D721Med (cell line): ENCODE measurements at places on chromosomes 1 and 21.

DNA sequence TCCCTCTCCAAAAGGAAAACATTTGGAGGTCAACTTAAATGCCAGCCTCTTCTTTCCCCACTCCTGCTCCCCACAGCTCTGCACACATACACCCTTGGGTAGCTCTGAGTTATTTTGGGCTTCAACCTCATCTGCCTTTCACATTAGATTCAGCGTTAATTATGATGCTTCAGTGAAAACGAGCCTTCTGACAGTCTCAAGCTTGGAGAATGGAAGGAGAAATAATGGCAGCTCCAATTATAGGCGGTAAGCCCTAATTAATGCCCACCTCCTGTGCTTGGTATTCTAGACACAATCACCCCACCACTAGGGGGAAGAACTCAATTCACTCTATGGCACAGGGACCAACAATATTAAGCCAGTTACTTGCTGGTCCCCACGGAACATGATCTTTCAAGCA is 397.9 kb downstream of the BRINP2 start:
- DNase-seq, result no peak

- no peak for DNase-seq
Measured at GRCh38 chr1:119554183-119554582, 47.2 kb downstream of the HSD3B1 start.

DNA sequence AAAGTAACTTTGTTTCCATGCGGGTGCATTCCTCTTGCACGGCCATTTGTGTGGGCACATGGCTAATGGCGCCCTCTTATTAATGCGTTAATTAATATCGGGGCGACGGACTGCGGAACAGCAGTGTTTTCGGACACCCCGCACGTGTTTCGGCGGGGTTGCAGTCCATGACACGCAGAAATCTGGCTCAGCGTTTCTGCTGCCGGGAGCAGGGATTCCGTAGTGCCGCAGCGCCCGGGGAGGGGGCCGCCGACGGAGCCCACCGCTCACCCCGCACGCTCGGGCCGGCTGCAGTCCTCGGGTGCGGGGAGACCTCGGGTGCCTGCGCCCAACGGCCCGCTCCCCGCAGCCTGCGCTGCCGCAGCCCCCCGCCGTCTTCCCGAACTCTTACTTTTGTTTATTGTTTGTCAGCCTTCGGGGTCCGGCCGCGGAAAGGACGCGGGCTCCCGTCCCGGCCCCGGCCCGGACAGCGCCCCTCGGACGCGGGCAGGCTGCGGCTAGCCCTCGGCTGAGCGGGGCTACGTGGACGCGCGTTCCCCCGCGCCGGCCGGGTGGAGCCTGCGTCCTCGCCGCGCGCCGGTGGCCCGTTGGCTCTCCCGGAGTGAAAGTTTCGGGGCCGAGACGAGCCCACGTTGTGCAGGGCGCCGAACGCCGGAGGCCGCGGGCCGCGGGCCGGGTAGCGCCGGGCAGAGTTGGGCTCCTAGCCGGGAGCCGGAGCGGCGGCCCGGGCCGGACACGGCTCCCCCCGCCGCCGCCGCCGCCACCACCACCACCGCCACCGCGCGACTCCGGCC is 849 bp downstream of the NFIA start:
- DNase-seq, result no peak

GRCh38 chr1:60891765-60892164 is 190.6 kb upstream of the NFIA start:
- DNase-seq, result no peak

- no peak for DNase-seq
Measured at GRCh38 chr1:68074472-68074871, 24.0 kb upstream of the DIRAS3 start.

DNA sequence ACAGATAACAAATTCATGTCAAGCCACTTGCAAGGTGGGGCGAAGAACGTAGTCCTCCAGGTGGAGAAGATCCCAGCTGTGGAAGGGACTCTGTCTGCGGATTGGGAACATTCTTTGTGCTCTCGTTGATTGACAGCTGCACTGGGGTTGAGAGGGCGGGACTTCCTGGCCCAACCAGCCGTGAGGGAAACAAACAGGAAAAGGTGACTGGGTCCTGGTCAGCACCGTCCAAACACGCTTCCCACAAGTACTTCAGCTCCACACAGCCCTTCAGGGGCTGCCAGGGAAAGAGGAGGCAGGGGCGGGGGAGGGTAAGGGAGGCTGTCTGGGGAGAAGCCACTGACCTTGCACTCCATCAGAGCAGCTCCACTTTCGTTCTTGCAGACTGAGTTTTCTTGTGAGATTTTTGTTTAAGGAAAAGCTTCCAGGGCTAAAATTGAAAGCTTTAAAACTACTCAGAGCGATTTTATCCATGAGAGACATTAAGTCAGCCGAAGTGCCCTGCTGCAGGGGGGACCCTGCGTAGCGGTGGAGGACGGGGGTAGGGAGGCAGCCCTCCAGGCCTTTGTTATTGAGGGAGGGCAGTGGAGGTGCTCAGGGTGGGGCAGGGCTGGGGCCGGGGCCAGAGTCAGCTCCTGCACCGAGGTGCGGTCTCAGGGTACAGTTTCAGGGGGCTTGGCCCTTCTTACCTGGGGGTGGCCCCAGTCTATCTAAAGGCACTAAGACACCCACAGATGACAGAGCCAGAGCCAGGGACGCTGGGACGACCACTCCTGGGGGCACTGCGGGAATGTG is 21.6 kb upstream of the STUM start:
- no peak for DNase-seq

GRCh38 chr1:201481761-201482493 is 12.9 kb upstream of the PHLDA3 start:
- peak; percentile 84 for DNase-seq

DNA sequence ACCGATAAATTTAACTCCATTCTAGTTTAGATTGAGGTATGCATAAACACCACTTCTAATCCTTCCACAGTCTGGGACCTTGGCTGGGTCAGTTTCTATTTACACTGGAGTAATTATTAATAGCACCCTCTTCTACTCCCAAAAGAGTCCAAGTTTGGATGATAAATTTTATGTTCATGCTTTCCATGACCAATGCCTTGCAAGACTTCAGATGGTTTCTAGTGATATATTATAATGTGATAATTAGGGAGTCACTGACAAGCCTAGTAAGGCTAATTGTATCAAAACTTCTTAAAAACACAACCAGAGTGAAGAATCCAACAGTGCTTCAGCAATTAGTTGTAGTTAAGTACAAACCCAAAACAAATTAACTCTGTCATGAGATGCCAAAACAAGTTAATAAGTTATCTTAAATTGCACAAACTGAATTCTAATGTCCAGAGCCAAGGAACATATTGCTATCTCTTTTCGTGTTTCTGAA is 489.6 kb downstream of the TTLL7 start:
- DNase-seq, result no peak

DNA sequence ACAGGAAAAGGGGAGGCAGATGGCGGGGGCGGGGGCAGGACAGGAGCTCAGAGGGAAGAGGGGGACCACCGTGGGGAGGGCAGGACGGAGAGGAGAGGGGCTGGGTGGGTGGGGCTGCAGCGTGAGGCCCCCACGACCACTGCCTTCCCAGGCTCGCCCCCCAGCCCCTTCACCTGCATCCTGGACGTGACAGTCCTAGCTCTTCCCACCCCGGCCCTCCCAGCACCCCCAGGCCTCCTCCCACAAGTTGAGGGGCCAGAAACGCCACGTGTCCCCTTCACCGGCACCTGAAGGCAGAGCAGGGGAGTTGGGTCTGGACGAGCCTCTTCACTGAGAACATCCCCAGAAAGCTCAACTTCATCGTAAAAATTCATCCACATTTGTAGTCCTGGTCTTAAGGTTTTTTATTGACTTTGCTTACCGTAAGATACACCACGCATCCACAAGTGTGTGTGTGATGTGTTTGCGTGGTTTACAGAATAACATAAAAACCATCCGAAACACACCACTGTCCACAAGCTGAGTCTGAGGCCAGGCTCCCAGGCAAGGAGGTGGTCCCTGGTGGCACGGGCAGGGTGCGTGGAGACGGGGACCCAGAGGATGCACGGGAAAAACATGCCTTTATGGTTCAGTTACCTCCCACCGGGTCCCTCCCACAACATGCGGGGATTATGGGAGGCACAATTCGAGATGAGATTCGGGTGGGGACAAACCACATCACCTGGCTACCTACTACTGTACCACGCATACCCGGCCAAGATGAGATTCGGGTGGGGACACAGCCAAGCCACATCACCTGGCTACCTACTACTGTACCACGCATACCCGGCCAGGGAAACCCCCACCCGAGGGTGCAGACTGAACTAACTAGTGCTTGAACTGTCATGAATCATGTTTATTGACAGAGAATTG is 13.9 kb upstream of the COL18A1 start:
- no peak for DNase-seq

DNA sequence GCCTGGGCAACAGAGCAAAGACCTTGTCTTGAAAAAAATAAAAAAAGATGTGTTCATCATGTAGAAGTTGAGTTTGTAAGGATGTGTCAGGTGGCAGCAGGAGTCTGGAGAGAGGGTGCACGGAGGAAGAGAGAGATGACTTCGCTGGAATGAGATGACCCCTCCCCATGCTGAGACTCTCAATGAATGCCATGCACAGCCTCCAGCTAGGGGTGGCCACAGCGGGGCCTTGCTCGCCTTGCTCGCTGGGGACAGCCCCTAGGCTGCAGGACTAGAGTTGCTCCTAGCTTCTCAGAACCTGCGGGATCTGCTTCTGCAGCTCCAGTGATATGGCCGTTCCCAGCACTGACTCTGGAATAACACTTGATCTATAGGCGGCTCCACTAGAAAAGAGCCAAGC is 6.6 kb upstream of the C2CD2 start:
- DNase-seq, result no peak

DNA sequence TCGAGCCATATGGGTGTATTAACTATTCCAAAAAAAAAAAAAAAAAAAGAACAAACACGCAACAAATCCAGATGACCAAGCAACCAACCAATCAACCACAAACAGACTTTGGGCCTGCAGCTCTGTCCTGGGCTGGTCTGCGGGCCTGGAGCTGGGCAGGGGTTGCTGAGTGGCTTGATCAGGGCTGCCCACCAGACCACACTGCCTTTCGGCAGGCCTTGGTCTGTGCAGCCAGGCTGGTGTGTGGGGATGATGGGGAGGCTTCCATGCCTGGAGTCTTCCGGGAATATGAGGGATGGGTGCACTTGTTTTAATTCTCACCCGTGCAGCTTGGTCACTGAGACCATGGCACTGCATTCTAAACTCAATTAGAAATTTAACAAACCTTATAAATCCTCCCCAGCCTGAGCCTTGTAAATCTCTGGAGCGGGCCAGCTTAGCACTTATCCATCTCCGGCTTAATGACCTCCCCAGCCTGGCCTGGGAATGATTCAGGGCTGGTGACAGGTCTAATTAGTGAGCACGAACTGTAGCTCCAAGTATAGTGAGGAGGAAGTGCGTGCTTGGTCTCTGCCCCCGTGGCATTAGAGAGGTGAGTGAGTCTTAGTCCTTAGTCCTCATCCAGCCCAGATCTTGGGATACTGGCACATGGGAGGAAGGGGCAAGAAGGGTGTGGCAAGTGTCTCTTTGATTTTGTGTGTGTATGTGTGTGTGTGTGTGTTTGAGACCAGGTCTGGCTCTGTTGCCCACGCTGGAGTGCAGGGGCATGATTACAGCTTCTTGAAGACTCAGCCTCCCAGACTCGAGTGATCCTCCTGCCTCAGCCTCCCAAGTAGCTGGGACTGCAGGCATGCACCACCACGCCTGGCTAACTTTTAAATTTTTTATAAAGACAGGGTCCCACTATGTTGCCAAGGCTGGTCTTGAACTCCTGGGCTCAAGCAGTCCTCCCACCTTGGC is 74.6 kb upstream of the CSF3R start:
- peak; percentile 86 for DNase-seq

- DNase-seq, result no peak
Measured at GRCh38 chr1:94989911-94990473, 63.1 kb upstream of the CNN3 start.

DNA sequence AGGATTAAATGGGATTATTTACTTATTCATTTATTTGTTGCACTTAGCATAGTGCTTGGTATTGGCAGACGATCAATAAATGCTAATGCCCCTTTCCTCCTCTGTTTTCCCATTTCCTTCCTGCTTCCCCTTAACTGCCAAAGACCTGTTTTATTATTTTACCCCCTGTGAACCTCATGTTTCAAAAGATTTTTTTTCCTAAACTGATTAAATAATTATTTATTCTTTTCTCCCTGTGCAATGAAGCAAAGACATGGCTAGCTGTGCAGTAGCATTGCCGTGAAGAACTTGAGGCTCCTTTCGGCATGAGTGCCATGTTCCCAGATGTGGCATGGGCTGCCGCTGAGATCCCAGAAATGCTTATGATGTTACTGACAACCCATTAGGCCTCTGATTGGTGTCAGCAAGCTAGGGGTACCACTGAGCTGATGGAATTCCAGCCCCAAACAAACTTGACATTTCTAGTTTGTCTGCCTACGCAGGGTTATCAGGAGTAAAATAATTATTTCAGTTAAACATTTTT is 266.4 kb upstream of the TMEM51 start:
- no peak for DNase-seq

GRCh38 chr1:153816283-153816889 is 41.2 kb downstream of the SLC27A3 start:
- no peak for DNase-seq

- no peak for DNase-seq
Measured at GRCh38 chr1:60171801-60172200, 98.2 kb upstream of the C1orf87 start.

DNA sequence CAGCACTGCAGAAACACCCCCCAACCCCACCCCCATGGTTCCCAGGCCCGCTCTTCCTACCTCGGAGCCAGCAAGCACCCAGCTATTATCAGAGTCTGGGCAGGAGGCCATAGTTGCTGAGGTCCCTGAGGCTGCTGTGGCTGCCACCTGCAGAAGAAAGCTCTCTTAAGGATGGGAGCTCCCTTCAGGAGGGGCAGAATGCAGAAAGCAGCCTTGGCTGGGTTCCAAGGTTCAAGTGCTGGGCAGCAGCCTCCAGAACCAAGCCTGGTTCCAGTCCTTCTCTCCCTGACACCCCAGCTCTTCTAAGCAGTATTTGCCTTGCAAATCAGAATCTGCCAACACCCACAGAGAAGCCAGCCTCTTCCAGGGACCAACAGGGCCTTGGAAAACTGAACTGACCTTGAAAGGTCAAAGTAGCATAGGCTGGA is 2.3 kb downstream of the PBXIP1 start:
- DNase-seq, result no peak

- peak; percentile 61 for DNase-seq
Measured at GRCh38 chr1:201539561-201540431, 869 bp downstream of the NAV1 start.
